NCI-H2171 (cell line): ENCODE measurements at places on chromosomes 4 and X.

- DNase-seq = no peak
Measured at GRCh38 chr4:135368831-135369230, 1167.2 kb upstream of the PABPC4L start.

- no peak for DNase-seq
Measured at GRCh38 chr4:157217708-157218107, 2.8 kb upstream of the GRIA2 start.

DNA sequence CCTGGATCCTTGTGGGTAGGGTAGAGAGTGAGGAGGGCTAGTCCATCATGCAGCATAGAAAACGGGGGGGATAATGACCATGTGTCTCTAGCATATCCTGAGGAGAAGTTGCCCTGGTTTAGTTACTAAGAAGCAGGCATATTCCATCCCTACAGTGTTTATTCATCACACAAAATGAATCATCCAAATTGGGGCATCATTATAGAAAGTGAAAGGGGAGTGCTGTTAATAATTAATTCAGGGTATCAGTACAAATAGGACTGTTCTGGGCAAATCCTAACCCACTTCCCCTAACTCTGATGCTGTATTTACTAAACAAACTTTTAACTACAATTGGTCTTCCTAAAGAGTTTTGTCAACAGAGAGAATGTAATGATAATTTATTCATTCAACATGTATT lies 281.1 kb upstream of the ARX start:
- DNase-seq = no peak

DNA sequence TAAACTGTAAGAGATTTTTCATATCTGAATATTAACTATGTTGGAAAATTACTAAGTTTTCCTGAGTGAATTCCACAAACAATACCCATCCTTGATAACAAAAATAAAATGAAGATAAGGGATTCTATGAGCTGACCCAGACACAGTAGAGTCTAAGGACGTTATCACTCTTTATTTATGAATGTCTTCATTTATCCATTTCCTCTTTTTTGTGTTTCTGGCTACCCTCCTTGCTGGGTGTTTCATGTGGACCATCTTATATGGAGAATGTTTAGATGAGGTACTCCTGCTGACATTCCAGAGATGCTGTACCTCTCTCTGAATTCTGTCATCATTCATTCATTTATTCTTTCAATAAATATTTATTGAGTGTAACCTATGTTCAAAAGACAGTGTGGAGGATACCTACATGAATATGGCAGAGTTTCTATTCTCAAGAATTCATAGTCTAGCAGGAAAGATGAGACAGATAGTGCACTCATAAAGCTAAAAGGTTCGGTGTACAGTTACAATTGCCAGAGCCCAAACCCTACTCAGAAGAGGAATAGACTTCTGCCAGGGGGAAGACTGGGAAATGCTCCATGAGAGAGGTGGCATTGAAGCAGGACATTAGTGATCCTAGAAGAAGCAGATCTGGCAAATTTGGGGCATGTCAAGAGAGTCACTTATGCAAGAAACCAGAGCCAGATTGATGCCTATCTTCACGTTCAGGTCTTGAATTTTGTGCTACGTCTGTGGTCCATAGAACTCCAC lies 195.8 kb downstream of the MAML3 start:
- DNase-seq = no peak

- no peak for DNase-seq
Measured at GRCh38 chr4:88318751-88319350, 34.5 kb upstream of the PPM1K start.

GRCh38 chrX:115413246-115413878 lies 123.8 kb downstream of the LUZP4 start:
- no peak for DNase-seq

- DNase-seq = no peak
Measured at GRCh38 chr4:21544415-21544814, 404.2 kb downstream of the KCNIP4 start.
